ENCODE measurements at places on chromosomes 1 and 21. TPM values are rescaled to one million over a fixed set of nuclear protein-coding genes. Genes with fewer than 3 reads are reported as not detected.
A peak's percentile ranks its signal among the peaks of the same experiment; 100 is the strongest.

Gene LMX1A
- total RNA-seq: not detected

Gene OR6F1
- not detected for total RNA-seq

Gene LAD1
- not detected for total RNA-seq

Gene SLC1A7
- not detected for total RNA-seq

Gene LYPD8
- 1.4 TPM for total RNA-seq

Gene CYP4A11
- not detected for total RNA-seq

Gene OR6K3
- not detected for total RNA-seq

Gene YOD1
- 7.8 TPM for total RNA-seq

DNA sequence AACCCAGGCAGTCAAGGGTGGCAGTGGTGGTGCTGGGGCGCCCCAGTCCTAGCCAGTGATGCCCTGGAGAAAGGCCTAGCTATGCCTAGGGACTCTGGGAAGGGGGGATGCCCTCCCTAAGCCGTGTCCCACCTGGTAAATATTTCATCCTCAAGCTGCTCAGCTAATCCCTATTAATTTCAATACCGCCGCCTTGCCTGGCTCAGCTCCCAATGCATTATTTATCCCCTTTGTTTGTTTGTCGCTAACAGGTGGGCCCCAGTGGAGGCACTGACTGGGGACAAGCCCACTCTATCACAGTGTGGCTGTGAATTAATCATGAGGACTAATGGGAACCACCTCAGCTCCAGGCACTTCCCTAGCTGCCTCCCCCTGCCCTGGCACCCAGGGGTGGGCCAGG lies 22.5 kb downstream of the DMAP1 start:
- DNase-seq: no peak

DNA sequence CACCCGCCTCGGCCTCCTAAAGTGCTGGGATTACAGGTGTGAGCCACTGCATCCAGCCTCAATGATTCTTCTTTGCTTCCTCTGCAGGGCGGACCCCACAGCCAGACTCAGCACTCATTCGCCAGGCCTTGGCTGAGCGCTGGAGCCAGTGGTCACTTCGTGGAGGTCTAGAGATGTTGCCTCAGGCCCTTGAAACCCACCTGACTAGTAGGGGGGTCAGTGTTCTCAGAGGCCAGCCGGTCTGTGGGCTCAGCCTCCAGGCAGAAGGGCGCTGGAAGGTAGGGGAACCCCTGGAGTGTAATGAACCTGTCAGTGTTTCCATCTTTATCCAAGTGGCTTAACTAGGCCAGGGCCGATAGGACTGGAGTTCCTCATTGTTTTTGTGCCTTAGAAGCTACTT lies 2.7 kb downstream of the PPOX start:
- no peak for DNase-seq

DNA sequence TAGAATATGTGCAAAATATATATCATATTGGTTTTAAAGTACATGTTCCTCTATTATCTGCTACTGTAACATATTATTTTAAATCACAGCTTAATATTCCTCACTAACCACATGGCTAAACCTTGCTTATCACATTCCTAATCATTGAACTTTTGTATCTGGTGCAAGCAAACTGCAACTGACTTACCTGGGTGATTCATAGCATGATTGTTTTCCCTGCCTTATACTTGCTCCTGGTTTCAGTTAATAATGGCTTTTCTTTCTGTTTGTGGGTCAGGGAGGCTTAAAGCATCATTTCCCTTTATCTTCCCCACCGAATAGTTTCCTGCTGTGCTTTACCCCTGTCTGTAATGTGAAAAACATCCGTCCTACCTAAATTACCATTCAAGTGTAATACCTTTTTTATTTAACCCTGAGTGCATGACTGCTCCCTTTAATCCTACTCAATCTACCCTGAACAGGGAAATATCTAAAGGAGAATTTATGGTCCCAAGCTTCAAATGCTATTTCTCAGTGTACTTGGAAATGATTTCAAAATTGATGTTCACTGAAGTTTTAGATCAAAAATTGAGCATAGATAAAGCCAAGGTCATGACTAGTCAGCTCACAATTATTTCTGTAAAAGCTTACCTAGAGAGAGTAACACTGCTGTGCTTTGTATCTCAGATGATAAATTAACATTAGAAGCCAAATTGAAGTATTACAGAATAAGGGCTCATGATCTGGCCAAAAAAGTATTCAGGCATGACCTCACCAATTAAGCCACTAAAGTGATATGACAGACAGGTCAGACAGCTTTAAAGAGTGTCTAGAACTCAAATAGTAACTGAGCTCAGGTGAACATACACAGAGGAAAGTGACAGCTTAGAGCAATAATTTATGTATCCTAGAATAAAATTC lies 507.1 kb downstream of the BRINP3 start:
- no peak for DNase-seq

DNA sequence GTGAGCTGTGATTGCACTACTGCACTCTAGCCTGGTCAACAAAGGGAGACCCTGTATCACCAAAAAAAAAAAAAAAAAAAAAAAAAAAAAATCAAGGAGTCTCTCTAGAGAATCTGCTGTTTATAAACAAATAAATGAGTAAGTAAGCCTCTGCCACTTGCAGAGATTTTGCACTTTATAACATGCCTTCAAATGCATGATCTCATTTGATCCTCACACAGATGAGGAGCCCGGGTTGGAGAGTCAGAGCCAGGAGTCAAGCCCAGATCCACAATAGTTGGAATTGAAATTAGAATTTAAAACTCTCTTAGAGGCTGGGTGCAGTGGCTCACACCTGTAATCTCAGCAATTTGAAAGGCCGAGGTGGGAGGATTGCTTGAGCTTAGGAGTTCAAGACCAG lies 4.0 kb downstream of the PRELP start:
- DNase-seq: no peak

DNA sequence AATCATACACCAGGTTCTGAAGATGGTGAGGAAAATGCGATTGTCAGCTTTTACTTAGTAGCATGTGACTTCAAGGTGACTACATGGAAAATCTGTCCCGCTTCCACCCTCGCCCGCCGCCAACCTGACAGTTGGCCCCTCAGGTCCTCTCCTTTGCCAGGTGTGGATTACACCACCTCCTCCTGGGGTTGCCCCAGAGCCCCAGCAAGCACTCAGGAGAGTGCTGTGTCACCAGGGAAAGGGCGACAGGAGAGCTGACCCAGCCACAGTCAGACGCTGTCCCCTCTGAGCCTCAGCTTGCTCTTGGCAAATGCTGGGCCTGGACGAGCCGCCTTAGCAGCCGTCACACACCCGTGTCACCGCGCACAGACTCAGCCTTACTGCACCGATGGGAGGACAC lies 17.9 kb downstream of the PTTG1IP start:
- no peak for DNase-seq

DNA sequence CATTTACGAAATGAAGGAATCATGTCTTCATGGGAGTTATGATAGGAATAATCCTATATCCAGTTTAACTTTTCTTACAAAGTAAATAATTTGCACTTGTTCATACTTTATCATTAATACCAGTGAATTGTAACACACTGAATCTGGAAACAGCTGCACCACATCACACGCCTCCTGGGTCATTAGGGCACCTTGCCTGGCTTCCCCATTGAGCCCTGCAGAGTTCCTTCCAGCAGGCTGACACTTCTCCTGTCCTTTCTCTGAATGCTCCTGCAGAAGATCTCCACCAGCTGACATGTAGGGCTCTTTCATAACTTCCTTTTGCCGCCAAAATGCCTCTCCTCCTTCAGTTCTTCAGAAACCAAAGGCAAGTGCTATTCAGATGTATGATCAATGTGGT lies 201.1 kb downstream of the DAB1 start:
- DNase-seq: no peak

- no peak for DNase-seq
These were observed 47.6 kb downstream of the PEX14 start for GRCh38 chr1:10522322-10522860.

DNA sequence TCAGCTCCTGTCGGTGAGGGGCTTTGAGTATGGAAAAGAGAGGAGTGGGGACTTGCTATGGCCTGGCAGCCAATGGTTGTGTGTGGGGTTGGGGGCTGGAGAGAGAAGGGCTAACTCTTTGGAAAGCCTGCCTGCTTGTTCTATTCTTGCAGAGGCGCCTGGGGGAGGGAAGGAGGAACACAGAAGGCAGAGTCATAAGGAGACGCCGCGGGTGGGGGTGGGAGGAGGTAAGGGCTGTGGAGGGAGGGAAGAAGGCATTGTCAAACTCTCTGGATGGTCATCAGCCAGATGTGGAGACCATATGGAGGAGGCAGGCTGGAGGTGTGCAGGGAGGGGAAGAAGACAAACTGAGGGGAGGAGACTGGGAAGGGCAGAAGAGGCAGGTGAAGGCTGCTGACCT lies 70.0 kb downstream of the PLXNA2 start:
- DNase-seq: peak; percentile 83

DNA sequence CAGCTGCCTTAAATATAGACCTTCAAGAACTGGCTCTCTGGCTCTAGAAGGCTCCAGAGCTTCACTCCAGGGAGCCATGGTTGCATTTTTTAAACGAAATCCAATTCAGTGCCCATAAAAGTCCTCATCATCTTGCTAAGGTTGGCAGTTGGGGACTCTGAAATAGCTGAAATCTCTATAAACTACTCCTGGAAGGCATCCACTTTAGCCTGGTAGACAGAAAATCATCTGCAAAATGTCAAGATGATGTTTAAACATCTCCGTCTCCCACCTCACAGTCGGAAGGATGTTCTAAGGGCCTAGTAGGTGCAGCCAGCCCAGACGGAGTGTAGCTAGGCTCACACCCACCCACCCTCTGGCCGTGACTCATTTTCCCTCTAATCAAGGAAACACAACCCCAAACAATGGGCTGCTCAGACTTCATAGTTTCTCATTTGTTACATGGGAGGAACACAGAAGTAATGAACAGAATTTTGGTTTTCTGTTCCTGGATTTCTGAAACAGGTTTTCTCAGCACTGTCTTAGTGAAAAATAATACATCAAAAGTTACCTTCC lies 235.4 kb upstream of the KAZN start:
- DNase-seq: no peak

DNA sequence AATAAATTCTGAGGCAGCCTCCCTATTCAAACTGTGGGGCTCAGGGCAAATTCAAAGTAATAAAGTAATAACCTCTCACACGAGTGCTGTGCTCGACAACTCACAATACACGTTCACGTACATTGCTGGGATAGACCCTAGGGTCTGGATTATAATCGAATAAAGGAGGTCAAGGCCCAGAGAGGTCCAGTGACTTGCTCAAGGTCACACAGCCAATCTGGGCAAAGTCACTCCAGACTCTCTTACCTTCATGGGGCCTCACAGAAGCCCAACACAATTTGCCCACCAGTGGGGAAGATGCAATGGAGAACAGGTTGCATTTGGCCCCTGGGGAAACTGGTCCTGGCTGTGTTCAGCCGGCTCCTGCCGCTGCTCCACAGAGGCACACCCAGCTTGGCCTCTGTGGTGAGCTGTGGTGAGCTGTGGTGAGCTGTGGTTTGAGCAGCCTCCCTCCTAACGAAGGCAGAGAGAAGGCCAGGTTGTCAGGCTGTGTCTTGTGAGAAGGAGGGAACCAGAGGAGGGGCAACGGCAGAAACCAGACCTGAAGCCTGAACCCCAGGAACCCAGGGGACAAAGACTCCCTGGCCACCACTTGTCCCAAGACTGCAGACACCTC lies 35.1 kb downstream of the NUAK2 start:
- peak; percentile 81 for DNase-seq

DNA sequence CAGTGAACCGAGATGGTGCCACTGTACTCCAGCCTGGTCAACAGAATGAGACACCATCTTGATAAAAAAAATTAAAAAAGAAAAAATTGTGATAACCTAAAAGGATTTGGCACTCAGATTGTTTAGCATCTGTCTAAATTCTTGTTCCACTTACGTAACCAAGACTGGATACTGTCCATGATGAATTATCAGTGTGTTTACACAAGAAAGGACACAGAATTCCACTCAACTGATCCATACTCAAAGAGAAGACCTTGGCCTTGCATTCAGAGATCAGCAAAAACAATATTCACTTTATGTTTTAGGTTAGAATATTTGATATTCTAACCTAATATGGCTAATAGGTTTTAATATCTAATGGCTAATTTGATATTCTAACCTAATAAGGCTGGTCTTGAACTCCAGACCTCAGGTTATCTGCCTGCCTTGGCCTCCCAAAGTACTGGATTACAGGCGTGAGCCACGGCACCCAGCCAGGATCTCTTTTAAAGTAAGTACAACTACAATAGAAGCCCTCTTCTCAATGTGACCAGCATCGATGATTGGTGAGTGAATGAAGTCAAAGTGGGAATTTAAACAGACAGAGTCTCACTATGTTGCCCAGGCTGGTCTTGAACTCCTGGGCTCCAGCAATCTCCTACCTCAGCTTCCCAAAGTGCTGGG lies 43.1 kb upstream of the COX20 start:
- DNase-seq: no peak

DNA sequence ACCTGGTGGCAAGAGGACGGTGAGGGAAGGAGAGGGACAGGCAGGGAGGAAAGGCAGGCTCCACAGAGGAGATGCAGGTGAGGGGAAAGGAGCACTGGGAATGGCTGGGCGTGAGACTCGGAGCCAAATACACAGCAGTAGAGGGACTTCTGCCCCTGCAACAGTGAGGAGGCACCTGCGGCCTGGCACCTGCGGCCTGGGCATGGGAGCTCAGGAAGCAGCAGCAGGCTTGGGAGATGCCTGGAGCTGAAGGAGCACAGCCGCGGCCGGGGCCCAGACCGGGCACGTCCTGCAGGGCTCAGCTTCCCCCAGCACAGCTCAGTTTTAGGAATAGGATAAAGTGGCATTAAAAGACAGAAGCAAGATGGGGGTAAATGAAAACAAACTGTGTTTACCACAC lies 20.9 kb upstream of the TSPEAR start:
- no peak for DNase-seq

- no peak for DNase-seq
These were observed 126.8 kb downstream of the RGS21 start for GRCh38 chr1:192443616-192444015.

- DNase-seq: no peak
These were observed 30.9 kb downstream of the SLC37A1 start for GRCh38 chr21:42544544-42544943.

DNA sequence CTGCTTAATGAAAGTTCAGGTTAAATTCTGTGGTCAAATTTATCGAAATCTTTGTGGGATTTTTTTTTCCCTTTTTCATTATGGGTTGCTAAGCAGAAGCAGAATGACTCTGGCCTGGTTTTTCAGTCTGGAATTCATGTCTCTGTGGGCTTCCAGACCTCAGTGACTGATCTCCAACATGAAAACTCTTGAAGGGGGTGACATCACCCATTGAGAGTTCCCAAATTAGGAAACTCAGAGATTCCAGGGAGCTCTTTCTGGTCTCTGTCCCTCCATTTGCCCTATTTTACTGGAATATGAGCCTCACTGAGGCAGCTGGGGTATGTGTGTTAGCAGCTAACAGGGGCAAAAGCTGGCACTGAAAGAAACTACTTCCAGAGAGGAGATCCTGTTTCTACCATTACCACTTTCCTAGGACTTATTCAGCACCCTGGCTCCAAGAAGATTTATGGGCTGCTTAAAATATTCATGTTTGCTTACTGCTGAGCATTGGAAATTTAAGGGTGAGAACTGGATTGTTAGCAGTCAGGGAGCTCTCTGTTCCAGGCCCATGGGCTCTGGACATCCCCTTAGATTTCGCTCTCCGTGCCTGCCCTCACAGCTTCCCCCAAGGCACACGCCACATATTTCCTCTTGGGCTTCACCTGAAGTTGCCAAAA lies 203.4 kb upstream of the SPAG17 start:
- no peak for DNase-seq

Measured in RPMI7951 (cell line).